ENCODE measurements at places on chromosomes 6 and 20. TPM values are rescaled to one million over a fixed set of nuclear protein-coding genes. Genes with fewer than 3 reads are reported as not detected.

Gene BMP5
- 0.96 TPM for total RNA-seq

GRCh38 chr20:20454367-20454766, 86.5 kb downstream of the INSM1 start:
- H3K27ac ChIP-seq, result no peak overlapping the region
- H3K4me3 ChIP-seq, result no peak overlapping the region
- no peaks in the 10 kb centered on the region for H3K4me1 ChIP-seq
- H3K27me3 ChIP-seq, result no peaks in the 10 kb centered on the region
- DNase-seq, result no peak

- no peak overlapping the region for H3K27ac ChIP-seq
- DNase-seq, result no peak
- H3K36me3 ChIP-seq, result no peaks in the 10 kb centered on the region
- H3K4me1 ChIP-seq, result peaks cover 7% of the 10 kb centered on the region
Observed at GRCh38 chr20:53794529-53795115, 201.0 kb upstream of the ZNF217 start.

Gene UBE2J1
- total RNA-seq, result 34.4 TPM

GRCh38 chr6:5729080-5729434, 277.7 kb downstream of the NRN1 start:
- H3K27me3 ChIP-seq, result no peaks in the 10 kb centered on the region
- no peak overlapping the region for H3K27ac ChIP-seq
- no peak overlapping the region for H3K4me3 ChIP-seq
- H3K36me3 ChIP-seq, result no peaks in the 10 kb centered on the region
- no peak for DNase-seq

- no peaks in the 10 kb centered on the region for H3K27me3 ChIP-seq
- no peak for DNase-seq
- no peak overlapping the region for H3K27ac ChIP-seq
- no peaks in the 10 kb centered on the region for H3K36me3 ChIP-seq
- no peaks in the 10 kb centered on the region for H3K4me1 ChIP-seq
Observed at GRCh38 chr6:145372671-145373151, 362.6 kb downstream of the EPM2A start.

DNA sequence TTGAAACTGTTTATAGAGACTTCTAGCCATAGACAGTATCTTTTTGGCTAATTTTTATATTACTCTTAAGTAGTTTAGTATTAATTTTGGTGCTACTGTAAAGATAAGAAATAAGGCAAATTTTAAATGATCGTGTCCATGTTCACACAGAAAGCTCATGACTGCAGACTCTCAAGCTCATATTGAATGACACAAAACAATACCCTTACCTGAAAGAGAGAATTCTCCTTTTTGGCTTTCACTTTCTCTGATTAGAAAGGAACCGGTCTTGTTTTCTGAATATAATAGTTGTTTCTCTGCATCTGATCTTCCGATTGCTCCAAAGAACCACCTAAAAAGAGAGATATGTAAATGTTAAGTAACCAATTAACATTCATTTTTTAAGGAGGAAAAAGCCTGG, 57.0 kb downstream of the FRK start:
- no peaks in the 10 kb centered on the region for H3K4me1 ChIP-seq
- H3K27ac ChIP-seq, result no peak overlapping the region
- no peaks in the 10 kb centered on the region for H3K27me3 ChIP-seq
- DNase-seq, result no peak

Gene SLC26A8
- total RNA-seq, result 0.29 TPM

Gene POM121L2
- total RNA-seq, result not detected

Gene NOTCH4
- 20.8 TPM for total RNA-seq

Gene CRISP2
- total RNA-seq, result not detected

DNA sequence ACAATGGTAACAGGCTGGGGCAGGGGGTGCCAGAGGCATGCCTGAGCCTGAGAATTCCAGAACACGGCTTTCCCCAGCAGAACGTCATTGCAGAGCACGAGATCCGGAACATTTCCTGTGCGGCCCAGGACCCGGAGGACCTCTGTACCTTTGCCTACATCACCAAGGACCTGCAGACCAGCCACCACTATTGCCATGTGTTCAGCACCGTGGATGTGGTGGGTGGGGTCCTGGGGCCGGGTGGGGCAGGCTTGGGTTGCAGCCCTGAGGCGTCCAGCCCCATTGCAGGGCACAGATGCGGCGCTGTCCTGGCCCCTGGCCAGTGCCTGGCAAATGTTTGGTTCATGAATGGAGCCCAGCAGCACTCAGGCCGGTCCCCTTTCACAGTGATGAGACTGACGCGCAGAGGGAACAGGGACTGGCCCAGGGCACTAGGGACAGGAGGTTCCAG, 57.1 kb downstream of the TCP11 start:
- no peaks in the 10 kb centered on the region for H3K36me3 ChIP-seq
- no peak for DNase-seq
- H3K4me3 ChIP-seq, result no peak overlapping the region
- H3K27ac ChIP-seq, result peak overlapping the region; percentile 89
- no peaks in the 10 kb centered on the region for H3K27me3 ChIP-seq
- H3K4me1 ChIP-seq, result no peaks in the 10 kb centered on the region

GRCh38 chr20:47124181-47124717, 229.6 kb downstream of the EYA2 start:
- no peaks in the 10 kb centered on the region for H3K36me3 ChIP-seq
- H3K4me1 ChIP-seq, result peaks cover 15% of the 10 kb centered on the region
- peak overlapping the region; percentile 89 for H3K27ac ChIP-seq
- H3K4me3 ChIP-seq, result no peak overlapping the region
- H3K27me3 ChIP-seq, result no peaks in the 10 kb centered on the region

DNA sequence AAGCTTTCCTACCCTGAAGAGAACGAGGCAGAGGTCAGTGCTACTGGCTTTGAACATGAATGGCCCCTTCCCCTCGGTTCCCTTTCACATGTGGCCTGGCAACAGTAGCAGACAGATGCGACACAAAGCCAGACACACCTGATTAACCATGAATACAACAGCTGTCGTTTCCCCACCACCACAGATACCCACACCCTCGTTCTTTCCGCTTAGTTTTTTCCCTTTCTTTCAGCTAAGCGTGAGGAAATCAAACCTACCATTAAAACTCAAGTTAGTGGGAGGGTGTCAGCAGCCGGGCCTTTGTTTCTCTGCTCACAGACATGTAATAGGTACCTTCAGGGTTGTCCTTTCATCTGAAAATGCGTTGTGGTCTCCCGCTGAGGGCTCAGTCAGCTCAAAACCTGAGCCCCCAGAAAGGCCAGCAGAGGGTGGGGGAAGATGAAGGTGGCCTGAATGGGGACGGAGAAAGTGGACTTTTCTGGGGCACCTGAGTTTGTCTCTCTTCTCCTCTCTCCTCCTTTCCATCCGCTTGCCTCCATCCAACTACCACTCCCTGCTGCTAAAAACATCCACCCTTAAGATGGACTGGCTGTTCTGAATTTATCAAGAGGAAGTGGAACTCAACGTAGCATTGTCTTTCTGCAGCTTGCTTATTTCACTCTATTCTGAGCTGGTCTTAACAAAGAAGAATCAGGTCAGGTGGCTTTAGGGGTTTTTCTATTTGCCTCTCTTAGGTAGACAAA, 516.6 kb upstream of the JARID2 start:
- no peak overlapping the region for H3K27ac ChIP-seq
- no peaks in the 10 kb centered on the region for H3K27me3 ChIP-seq
- H3K4me1 ChIP-seq, result no peaks in the 10 kb centered on the region
- DNase-seq, result no peak
- no peak overlapping the region for H3K4me3 ChIP-seq

- H3K36me3 ChIP-seq, result no peaks in the 10 kb centered on the region
- H3K27me3 ChIP-seq, result no peaks in the 10 kb centered on the region
- no peak overlapping the region for H3K27ac ChIP-seq
- no peak for DNase-seq
Observed at GRCh38 chr6:12401200-12401599, 111.0 kb downstream of the EDN1 start.

- DNase-seq, result no peak
- no peaks in the 10 kb centered on the region for H3K27me3 ChIP-seq
- no peaks in the 10 kb centered on the region for H3K4me1 ChIP-seq
Observed at GRCh38 chr6:8392569-8392968, 42.8 kb downstream of the SLC35B3 start.

Gene FILIP1
- 4.3 TPM for total RNA-seq

GRCh38 chr20:4289875-4290274, 274.5 kb upstream of the RNF24 start:
- H3K27ac ChIP-seq, result no peak overlapping the region
- no peak overlapping the region for H3K4me3 ChIP-seq
- DNase-seq, result no peak
- no peaks in the 10 kb centered on the region for H3K4me1 ChIP-seq

DNA sequence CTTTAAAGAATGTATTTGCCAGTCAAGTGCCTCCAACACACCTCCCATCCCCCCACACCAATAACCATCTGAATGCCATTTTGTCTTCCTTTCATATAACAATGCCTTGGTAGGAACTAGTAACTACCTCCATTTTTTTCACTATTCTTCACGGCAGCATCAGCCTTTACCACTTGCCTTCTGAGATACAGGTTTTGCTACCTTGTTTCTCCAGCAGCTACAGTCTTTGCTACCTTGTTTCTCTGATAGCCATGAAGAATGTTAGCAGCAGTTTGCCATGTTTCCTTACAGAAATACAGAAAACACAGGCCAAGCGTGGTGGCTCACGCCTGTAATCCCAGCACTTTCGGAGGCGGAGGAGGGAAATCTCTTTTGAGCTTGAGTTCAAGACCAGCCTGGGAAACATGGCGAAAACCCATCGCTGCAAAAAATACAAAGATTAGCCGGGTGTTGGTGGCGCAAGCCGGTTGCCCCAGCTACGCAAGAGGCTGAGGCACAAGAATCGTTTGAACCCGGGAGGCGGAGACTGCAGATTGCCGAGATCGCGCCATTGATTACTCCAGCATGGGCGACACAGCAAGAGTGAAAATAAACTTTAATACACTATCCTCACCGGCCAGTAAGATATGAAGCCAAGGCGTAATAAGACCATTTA, 100.9 kb downstream of the HFE start:
- H3K36me3 ChIP-seq, result no peaks in the 10 kb centered on the region
- H3K4me1 ChIP-seq, result no peaks in the 10 kb centered on the region
- H3K4me3 ChIP-seq, result peak overlapping the region; percentile 39
- no peak for DNase-seq
- peak overlapping the region; percentile 93 for H3K27ac ChIP-seq

- H3K36me3 ChIP-seq, result no peaks in the 10 kb centered on the region
- no peaks in the 10 kb centered on the region for H3K4me1 ChIP-seq
- no peaks in the 10 kb centered on the region for H3K27me3 ChIP-seq
- H3K4me3 ChIP-seq, result peak overlapping the region; percentile 98
- H3K27ac ChIP-seq, result peak overlapping the region; percentile 94
- DNase-seq, result peak; percentile 76
Observed at GRCh38 chr6:41733707-41734665, 1.4 kb downstream of the TFEB start.

Gene SAMD3
- 1.2 TPM for total RNA-seq

Gene EBF4
- total RNA-seq, result 1.6 TPM

DNA sequence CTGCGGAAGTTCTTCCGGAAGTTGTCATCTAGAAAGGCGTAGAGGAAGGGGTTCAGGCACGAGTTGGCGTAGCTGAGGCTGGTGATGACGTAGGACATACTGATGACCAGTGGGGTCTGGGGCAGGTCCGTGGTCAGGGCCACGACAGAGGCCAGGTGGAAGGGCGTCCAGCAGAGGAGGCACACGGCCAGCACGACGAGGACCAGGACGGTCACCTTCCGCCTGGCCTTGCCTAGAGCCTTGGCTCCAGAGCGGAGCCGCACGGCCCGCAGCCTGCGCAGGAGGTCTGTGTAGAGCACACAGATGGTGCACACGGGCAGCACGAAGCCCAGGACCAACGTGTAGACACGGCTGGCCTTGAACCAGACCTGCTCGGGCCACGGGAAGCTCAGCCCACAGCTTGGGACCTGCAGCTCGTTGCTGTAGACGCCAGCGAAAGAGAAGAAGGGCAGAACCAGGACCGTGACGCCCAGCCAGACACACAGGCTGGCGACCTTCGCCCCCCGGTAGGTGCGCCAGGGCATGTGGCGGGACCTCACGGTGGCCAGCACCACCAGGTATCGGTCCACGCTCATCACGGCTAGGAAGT, 1.4 kb downstream of the NPBWR2 start:
- H3K27me3 ChIP-seq, result peaks cover 33% of the 10 kb centered on the region
- H3K4me1 ChIP-seq, result no peaks in the 10 kb centered on the region
- no peak overlapping the region for H3K4me3 ChIP-seq
- DNase-seq, result no peak
- no peak overlapping the region for H3K27ac ChIP-seq

Gene SPTLC3
- total RNA-seq, result 7.7 TPM

DNA sequence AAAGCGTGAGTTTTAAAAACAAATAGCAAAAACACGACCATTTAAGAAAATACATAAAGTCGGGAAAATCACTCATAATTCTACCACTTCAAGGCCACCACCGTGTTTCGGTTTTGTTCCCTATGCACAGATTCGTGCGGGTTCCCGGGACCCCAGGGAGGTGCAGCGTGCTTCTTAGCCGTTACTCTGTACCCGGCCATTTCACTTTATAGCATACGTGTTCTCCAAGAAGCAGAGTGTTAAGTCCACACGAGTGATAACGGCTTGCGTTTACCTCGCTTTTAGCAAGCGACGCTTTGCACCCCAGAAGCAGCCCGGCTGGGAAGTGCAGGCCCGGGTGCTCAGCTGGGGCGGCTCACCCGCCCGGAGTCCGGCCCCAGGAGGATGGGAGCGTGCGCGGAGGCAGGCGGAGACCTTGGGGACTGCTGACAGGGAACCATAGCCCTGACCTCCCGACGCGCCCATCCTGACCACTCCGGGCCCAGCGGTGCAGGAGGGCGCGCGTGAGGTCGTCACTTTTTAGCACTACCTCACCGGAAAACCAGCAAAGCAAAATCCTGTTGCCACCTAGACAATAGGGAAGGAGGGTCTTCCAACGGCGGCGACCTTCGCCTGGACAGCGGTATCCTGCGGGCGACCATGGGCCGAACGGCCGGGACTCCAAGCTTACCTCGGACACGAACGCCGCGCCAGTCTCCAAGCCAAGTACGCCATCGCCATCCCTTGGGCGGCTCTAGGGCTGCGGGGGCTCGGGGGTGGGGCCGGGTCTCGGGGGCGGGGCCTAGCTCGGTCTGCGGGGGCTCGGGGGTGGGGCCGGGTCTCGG, at the start of gene ECI2:
ECI2 (minus strand) TSS at position 735 of the 824 bp plus-strand sequence; CDS start at position 720, 15 bp downstream.
- DNase-seq, result peak; percentile 59
- no peaks in the 10 kb centered on the region for H3K36me3 ChIP-seq
- H3K4me1 ChIP-seq, result peaks cover 5% of the 10 kb centered on the region
- peak within 1 kb of the TSS; percentile 98 for H3K27ac ChIP-seq

DNA sequence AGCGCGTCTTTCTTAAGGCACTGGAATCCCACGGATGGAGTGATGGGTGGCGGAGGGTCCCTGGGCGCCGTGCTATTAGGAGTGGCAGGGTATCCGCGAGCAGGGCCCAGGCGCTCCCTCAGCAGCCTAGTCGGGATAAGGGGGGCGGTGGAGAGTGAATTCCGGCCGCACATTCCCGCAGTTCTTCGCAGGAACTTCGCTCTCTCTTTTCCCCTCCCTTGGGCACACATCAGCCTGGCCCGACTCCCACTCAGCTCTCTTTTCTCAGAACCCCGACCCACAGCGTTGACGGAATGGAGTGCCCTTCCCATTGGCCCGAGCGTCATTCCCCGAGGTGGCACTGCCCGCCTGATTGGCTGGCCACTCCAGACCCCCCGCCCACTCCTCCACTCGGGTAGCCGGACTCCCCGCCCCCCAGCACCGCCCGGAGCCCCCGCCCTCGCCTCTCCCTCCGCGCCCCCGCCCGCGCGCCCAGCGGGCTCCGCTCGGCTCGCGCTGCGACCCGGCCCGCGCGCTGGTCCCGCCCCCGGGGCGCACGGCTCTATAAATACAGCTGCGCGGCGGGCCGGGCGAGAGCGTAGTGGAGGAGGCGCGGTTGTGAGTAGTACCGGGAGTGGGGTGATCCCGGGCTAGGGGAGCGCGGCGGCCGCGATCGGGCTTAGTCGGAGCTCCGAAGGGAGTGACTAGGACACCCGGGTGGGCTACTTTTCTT, at the start of gene ID4:
ID4 (plus strand) TSS at position 572 of the 712 bp plus-strand sequence. CDS start 385 bp downstream, outside the sequence.
- H3K27ac ChIP-seq, result peak within 1 kb of the TSS; percentile 94
- peak within 1 kb of the TSS; percentile 64 for H3K4me3 ChIP-seq
- H3K27me3 ChIP-seq, result no peaks in the 10 kb centered on the region
- H3K36me3 ChIP-seq, result no peaks in the 10 kb centered on the region

Gene SSTR4
- not detected for total RNA-seq
